ENCODE measurements at places on chromosomes 13 and 19.

- no peak for DNase-seq
Measured at GRCh38 chr19:35048911-35049411, 7.4 kb downstream of the HPN start.

GRCh38 chr13:45224176-45224575 is 23.3 kb upstream of the KCTD4 start:
- DNase-seq: no peak

- DNase-seq: no peak
Measured at GRCh38 chr13:45812695-45813372, 38.7 kb downstream of the SIAH3 start.

DNA sequence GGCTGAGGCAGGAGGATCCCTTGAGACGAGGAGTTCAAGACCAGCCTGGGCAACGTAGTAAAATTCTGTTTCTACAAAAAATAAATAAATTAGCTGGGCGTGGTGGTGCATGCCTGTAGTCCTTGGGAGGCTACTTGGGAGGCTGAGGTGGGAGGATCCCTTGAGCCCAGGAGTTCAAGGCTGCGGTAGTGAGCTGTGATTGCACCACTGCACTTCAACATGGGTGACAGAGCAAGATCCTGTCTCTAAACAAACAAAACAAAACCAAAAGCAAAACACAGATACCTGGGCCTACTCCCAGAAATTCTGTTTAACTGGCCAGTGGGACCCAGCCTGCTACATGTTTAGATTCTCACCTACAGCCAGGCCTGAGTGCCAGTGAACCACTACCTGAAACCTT is 74.6 kb upstream of the MEDAG start:
- DNase-seq: no peak

- DNase-seq: no peak
Measured at GRCh38 chr13:100212904-100213553, 124.1 kb downstream of the PCCA start.

DNA sequence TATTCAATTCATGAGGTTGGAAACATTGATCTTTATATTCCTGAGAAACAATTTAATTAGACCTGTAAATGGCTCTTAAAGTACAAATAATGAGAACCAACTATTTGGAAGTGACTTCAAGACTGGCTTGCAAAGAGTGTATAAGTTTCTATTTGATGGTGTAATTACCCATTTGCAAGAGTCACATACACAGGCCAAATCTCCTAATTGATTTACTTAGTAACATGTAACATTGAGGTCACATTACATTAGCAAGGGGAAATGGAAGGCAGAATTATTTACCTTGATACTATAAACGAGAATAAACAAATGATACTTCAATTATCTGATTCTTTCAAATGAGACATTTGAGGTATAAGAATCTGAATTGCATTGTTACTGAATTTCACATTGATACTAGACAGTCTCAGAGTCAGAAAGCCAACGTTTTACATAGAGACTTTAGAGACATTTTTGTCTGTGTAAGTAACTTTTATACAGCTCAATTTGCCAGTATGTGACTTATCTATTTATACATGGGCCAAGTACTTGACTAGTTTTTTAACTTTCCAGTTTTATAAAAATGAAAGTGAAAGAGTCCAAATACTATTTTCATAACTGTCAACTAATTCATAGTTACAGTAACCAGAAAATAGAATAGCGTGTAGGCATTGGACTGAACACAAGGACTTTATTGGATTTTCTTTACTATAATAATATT is 95.6 kb upstream of the RFC3 start:
- no peak for DNase-seq

GRCh38 chr19:29873024-29873800 is 61.4 kb downstream of the CCNE1 start:
- DNase-seq: peak; percentile 49

- no peak for DNase-seq
Measured at GRCh38 chr19:17503240-17503639, 8.2 kb upstream of the PGLS start.

GRCh38 chr13:21450936-21451335 is 8.2 kb downstream of the ZDHHC20 start:
- no peak for DNase-seq

DNA sequence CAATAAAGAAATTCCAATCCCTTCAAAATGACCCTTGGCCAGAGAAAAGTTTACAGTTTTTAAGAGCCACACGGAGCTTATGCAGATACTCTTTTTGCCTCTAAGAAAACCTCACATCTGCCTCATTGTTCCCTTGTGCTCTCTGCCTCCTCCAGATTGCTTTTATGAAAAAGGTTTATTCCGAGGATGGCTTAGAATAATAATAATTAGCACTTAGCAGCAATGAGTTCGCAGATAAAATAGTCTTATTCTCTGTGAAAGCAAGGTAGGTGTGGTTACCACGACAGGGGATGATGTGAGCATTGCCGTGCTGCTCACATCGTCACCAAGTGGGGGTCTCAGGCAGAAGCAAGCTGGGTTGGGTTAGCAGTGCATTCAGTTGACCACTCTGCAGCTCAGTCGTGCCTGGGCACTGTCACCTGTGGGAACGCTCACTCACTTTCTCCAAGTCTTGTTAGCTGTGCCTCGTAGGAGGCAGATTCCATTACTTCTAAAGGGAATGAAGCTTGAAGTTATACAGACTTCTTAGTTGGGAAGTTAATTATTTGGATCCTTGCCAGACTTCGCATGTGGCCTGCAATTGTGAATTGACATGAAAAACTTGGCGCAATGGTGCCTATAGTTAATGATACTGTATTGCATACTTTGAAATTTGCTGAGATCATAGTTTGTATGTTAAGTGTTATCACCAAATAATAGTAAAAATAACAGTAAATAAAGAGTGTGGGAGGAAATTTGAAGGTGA is 157.2 kb downstream of the MYO16 start:
- DNase-seq: no peak

GRCh38 chr19:45496349-45496953 is 396 bp downstream of the RTN2 start:
- no peak for DNase-seq

GRCh38 chr13:83065108-83065507 is 817.2 kb downstream of the SLITRK1 start:
- DNase-seq: no peak

GRCh38 chr19:3944018-3944721 is 11.3 kb downstream of the NMRK2 start:
- no peak for DNase-seq

- no peak for DNase-seq
Measured at GRCh38 chr13:29619995-29620394, 24.5 kb upstream of the SLC7A1 start.

DNA sequence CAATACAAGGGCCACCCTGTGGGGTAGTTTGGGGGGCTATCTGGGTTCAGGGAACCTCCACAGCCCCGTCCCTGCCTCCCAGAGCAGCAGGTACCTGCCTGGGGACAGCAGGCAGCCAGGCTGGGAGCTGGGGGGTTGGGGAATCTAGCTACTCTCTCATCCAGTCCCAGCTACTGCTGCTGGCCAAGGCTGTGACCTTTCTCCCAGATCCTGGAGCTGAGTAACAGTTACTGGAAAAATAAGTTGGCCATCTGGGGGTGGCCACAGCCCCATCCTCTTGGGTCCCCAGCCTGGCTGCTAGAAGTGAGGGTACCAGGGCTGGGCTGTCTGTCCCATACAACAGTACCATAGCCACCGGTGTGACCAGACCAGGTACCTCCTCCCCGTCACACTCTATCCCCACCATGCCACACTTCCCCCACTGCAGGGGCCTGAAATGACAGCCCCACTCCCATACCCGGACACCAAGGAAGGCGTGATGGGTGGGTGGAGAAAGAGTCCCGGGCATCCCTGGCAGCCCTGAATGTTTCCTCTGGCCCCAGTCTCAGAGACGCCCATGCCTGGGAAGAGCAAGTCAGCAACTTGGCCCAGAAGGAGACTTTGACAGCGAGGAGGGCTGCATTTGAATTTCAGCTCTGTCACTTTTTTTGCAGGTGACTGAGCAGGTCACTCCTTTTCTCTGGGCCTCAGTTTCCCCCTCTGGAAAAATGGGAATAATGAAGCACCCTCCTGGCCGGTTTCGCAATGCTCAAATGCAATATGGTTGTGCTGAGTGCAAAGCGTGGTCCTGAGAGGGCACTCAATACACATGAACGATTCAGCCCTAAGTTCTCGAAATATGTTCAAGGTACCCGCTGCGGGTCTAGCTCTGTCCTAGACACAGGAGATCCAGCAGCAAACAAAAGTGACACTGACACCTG is 30.7 kb upstream of the NFIC start:
- no peak for DNase-seq

GRCh38 chr19:19169236-19170052 is 619 bp downstream of the MEF2B start:
- no peak for DNase-seq

- DNase-seq: no peak
Measured at GRCh38 chr13:26262156-26262555, 8.2 kb downstream of the CDK8 start.

DNA sequence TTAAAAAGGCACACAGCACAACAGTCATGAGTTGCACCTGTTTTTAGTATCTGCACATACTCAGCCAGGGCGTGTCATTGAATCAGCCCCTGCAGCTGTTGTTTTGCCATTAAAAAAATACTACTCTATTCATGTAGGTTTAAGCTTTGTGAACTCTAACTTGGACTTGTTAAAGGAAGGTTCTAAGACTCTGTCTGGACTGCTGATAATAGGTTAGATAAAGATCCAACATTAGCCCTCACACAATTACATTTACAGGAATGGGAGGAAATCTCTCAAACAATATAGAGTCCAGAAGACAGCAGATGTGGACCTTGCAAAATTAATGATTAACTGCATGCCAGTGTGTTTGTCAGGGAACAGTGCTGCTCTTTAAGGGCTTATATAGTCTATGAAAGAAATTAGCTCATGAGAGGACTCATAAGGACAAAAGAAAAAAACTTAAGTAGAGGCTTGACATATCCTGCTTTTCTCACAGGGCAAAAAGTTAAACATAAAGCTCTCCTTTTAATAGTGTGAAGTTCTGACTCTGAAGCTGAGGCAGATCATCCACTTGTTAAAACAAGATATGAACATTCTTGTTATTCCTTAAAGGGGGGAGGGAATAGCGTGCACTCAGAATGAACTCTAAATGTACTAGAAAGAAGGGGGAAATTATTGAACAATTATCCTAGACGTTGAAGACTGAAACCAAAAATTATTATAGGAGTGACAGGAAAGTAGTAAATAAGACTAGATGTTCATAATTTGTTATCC is 243.6 kb downstream of the NDFIP2 start:
- no peak for DNase-seq

GRCh38 chr13:42762917-42763316 is 18.5 kb upstream of the FAM216B start:
- DNase-seq: no peak

DNA sequence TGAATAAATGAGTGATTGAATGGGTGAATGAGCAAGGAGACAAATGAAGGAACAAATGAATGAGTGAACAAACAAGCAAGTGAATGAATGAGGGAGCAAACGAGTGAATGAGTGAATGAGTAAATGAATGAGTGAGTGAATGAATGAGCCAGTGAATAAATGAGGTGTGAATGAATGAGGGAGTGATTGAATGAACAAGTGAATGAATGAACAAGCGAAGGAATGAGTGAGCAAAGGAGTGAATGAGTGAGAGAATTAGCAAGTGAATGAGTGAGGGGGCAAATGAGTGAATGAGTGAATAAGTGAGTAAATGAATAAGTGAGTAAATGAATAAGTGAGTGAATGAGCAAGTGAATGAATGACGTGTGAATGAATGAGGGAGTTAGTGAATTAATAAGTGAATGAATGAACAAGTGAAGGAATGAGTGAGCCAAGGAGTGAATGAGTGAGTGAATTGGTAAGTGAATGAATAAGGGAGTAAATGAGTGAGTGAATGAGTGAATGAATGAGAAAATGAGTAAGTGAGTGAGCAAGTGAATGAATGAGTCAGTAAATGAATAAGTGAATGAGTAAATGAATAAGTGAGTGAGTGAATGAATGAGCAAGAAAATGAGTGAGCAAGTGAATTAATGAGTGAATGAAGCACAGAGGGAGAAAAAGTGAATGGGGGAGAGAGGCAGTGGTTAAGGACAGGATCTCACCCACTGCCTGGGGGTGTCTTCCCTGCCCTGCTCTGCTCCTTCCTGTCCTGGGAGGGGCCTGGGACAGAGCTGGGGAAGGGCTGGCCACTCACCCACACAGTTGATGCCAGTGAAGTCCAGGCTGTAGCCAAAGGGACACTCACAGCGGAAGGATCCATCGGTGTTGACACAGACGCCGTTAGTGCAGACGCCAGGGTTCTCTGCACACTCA is 36.4 kb downstream of the CCL25 start:
- no peak for DNase-seq

DNA sequence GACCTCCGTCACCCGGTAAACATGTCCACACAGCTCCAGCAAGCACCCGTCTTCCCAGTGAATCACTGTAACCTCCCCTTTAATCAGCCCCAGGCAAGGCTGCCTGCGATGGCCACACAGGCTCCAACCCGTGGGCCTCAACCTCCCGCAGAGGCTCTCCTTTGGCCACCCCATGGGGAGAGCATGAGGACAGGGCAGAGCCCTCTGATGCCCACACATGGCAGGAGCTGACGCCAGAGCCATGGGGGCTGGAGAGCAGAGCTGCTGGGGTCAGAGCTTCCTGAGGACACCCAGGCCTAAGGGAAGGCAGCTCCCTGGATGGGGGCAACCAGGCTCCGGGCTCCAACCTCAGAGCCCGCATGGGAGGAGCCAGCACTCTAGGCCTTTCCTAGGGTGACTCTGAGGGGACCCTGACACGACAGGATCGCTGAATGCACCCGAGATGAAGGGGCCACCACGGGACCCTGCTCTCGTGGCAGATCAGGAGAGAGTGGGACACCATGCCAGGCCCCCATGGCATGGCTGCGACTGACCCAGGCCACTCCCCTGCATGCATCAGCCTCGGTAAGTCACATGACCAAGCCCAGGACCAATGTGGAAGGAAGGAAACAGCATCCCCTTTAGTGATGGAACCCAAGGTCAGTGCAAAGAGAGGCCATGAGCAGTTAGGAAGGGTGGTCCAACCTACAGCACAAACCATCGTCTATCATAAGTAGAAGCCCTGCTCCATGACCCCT is 9.0 kb upstream of the CEACAM5 start:
- DNase-seq: no peak

- DNase-seq: no peak
Measured at GRCh38 chr19:17216058-17216670, 1.0 kb downstream of the USE1 start.

DNA sequence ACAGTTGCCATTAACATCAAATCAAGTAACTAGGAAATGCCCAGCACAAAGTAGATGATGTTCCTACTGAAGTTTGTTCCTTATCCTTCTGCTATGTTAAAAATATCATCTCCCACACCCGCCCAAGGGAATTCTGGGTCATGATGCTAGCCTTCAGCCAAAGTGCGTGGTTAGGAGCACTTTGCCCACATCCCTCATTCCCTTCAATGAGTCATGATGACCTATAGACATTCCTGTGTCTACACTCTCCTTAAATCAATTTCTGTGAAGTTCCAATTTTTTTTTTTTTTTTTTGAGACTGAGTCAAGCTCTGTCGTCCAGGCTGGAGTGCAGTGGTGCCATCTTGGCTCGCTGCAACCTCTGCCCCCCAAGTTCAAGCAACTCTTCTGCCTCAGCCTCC is 17.0 kb downstream of the RXFP2 start:
- DNase-seq: no peak

DNA sequence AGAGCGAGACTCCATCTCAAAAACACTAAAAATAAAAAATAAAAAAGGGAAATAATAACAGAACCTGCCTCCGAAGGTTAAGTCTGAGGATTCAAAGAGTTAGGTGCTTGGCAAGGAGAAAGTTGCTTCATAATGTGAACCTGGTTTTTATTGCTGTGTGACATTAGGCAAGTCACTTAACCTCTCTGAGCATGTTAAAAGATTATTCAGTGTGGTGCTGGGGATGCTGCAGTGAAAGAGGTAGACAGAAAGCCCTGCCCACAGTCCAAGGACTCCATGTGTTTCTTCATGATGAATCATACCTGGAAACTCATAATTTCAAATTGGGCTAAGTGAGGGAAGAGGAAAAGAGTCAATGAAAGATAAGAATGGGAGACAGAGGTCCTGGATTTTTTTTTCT is 2.4 kb downstream of the IL27RA start:
- no peak for DNase-seq
